ENCODE measurements at places on chromosomes 4 and X.

DNA sequence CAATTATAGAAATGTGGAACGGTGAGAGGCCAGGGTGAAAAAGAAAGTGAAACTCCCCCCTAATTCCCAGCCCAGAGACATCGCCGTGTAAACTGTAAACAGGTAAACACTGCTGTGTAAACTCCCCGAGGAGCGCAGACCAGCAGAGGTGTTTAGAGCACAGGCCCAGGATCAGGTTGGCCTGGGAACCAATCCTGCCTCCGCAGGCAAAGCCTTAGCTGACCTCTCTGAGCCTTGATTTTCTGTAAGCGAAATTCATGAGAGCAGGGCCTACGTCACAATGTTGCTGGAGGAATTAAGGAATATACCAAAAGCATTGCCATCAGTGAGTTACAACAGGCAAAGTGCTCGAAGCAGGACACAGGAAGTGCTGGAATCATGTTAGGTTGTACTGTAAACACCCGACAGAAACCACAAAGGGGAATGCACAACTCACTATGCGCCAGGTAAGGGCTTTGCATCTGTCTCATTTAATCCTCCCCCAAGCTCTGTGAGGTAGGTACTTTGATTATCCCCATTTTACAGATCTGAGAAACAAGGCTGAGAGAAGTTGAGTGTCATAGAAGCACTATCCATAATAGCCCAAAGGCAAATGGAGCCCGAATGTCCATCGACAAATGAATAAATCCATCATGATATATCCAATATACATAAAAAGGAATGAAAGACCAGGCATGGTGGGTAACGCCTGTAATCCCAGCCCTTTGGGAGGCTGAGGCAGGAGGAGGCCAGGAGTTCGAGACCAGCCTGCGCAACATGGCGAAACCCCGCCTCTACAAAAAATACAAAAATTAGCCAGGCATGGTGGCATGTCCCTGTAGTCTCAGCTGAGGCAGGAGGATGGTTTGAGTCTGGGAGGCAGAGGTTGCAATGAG, 30.7 kb upstream of the KIAA0232 start:
- no peak for DNase-seq

DNA sequence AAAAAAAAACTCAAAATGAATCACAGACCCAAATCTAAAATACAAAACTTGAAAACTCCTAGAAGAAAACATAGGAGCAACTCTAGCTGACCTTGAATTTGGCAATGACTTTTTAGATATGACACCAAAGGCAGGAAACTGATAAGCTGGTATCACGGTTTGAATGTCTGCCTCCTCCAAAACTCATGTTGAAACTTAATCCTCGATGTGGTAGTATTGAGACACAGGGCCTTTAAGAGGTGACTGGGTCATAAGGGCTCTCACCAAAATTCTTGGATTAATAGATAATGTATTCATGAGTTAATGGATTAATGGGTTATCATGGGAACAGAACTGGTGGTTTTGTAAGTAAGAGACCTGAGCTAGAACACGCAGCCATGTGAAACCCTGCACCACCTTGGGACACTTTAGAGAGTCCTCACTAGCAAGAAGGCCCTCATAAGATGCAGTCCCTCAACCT, 40.5 kb downstream of the FRYL start:
- no peak for DNase-seq

DNA sequence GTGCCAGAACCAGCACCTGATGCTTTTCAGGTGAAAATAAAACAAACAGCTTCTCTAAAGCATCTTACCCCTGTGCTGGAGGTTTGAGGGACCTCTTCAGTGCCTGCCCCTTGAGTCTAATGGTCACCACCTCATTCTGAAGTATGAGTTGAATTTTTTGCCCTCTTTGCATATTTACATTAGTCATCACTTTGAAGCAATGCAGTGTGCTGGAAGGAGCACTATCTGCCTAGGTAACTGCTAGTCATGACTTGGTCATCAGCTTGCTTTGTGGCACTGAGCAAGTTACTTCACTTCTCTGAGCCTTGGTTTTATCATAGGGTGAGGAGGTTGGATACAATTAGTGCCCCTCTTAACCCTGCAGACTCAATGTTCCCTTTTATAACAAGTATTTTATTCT, 44.9 kb downstream of the SPATA18 start:
- DNase-seq, result no peak

DNA sequence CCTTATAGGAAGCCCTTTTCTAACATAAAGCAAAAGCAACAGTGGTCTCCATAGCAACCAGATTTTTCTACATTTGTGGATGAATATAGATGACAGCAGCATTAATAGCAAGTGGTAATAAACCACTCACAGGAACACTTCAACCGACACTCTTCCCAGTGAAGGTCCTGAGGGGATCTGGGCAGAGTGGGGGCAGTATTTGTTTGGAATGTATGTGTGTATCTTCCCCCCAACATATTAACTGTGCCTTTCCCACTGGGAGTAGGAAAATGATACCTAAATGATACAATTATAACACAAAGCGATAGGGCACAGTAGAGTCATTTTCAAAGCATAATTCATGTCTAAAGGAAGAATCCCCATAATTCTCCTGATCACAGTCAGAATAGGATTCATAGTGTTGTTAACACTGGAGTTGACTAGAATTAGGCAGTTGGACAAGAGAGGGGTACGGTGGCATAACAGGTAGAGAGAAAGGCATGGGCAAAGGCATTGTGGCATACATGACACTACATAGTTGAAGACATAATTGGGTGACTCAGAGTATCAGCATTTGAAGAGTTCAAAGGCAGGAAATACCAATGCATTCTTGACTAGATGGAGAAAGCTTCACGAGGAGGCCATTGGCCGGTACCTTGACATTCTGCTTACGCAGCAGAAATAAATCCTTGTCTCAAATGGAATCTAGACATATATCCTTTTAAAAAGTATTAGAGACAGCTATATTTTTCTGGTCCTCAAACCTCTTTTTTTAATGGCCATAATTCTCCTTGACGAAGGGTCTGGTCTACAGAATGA, 15.2 kb downstream of the CAPN6 start:
- DNase-seq, result no peak

DNA sequence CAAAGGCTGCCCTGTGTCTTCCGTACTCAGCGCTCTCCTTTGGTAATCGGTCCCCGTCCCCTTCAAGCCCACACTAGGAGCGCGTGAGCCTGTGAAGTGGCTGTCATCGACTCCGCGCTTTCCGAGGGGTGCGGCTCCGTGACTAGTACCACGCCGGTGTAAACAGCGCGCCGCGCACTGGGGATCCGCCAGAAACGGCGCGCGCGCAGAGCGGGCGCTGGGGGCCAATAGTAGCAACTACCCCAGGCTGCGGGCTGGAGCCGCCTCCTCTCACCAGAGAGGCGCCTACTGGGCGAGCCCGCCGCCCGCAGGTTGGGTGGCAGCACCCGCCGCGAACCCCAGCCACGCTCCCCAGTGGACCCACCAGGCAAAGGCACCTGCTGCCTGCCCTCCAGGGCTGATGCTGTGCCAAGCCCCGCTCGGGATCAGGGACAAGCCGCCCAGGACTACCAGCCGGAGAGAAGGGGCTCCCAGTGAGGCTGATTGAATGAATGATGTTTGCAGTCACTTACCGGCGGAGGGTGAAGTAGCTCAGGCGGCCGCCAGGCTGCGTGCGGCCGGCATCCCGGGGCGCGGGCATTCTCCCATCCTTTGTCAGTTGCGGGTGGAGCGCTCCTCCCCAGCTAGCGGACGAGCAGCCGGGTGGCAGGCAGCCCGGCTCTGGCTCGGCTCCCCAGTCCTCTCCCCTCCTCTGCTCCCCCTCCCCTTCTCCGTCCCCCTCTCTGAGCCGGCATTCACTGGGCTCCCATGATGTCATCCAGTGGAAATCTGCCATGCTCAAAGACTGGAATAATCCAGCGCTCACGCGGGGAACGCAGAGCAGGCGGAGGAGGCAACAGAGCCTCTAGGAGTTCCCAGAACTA, 370.3 kb upstream of the SMIM31 start:
- DNase-seq, result no peak

DNA sequence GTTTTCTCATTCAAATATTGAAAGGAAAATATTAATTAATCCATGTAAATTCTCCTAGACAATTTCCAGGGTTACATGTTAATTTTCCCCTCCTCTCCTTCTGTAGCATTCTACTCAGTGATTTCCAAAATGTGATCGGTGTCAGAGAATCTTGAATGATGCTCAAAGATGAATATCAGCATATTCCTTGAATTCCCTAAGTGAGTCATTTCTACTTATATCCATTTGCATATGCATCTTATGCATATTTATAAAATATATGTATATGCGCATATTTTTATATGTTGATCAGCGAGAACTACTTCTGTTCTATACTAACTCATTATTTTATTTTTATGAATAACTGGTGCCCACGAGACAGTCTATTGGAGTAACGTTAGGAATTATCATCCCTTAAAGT, 33.9 kb upstream of the GALNTL6 start:
- DNase-seq, result no peak

DNA sequence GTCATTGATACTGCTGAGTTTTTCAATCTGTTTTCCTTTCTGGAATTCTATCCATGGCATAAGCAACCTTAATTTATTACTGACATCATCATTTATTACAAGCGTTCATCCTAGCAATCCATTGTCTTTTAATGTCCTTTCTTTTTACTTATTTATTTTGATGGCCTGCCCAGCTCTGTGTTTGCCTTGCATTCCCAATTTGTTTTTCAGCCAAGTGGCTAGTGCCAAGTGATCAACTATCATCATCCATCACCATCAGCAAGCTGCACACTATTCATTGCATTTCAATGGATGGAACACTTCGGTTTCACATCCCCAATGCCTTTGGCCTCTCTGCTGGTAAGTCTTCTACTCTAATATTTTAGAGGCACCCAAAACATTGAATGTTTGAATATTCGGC, 831.7 kb upstream of the EPHA5 start:
- DNase-seq, result no peak

- DNase-seq, result no peak
Observed at GRCh38 chrX:76987381-76987780, 459.8 kb upstream of the FGF16 start.

DNA sequence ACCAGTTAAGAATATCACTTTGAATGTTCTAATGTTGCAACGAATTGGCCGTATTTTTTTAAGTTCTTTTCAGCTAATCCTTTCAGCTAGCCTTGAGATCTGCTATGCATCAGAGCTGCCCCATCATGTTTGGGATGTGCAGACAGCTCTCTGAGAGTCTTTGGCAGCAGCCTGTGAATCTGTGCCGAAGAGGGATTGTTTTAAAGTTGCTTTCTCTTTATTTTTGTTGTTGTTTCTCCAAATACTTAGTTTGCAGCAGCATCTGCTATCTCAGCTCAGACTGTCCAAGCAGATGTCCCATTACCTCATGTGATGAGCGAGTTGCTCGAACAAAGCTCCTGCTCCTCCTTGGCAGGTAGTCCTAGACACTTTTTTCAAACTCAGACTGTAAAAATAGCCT, 1002.5 kb upstream of the INTU start:
- DNase-seq, result no peak

- no peak for DNase-seq
Observed at GRCh38 chr4:82984459-82984858, 26.2 kb downstream of the LIN54 start.

DNA sequence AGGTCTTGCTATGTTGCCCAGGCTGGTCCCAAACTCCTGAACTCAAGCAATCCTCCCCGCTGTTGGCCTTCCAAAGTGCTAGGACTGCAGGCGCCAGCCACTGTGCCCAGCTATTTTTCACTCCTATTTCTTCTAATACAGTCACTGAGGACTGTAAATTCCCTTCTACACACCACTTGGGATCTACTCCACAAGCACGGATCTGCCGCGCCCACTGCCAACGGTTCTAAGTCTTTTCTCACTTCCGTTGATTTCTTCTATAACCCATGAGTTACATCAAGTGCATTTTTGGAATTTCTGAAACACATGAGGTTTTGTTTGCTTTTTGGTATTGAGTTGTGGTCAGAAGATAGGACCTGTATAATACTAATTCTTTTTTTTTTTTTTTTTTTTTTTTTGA, 48.6 kb downstream of the FAM53A start:
- DNase-seq, result no peak

DNA sequence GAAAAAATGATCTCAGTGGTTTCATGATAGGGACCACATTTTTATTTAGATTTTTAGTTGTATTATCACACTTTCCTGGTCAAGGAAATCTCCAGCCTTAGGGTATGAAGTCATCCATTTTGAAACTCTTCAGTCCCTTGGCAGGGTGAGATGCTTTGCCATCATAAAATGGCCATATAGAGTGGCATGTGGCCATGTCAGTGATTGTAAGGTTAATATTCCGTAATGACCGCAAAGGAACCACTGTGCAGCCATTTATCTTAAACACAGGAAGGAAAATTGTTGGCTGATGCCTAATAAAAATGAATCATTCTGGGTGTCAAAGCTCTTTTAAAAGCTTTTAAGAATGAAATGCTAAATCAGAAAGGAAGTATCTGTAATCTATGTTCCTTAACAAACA, 35.6 kb downstream of the COMMD8 start:
- no peak for DNase-seq

DNA sequence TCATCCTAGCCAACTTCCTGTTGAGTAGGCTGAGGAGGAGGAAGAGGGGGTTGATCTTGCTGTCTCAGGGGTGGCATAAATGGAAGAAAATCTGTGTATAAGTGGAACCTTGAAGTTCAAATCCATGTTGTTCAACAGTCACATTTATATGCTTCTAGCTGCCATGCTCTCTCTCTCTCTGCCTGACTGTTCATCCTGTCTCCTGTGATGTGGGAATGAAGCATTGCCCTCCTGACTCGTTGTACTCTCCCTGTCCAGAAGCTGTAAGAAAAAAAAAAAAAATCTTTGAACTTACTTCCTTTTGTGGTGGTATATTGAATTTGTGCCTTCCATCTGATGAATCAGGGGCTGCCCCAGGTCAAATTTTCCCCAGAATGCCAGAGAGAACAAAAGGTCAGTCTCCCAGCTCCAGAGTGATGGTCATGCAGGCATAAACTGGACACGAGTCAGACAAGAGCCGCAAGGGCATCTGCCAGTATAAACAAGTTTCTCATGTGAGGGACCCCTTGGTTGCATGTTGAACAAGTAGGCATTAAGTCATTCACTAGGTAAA, 257.0 kb downstream of the IDS start:
- DNase-seq, result no peak

DNA sequence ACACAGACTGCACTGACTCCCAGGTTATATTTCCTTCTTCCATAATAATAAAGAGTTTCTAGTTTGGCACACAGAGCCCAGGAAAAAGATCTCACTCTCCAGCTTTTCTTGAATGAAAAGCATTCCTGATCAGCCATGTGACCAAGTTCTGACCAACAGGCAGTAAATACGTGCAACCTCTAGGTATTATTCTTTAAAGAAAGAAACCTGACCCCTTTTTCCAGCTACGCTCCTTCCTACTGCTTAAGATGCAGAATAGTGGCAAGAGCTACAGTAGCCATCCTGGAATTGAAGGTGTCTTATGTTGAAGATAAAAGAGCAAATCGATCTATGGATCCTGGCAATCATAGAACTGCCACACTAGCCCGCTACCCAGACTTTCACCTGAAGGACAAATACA, 76.7 kb downstream of the LRBA start:
- DNase-seq, result no peak
